ENCODE measurements at places on chromosomes 1 and 21. TPM values are rescaled to one million over a fixed set of nuclear protein-coding genes. Genes with fewer than 3 reads are reported as not detected.

The MYOM3 gene
- total RNA-seq, result not detected

The FRRS1 gene
- 4.3 TPM for total RNA-seq

The LCE6A gene
- not detected for total RNA-seq

The FCRL6 gene
- not detected for total RNA-seq
